ENCODE measurements at places on chromosomes 2 and 18.

DNA sequence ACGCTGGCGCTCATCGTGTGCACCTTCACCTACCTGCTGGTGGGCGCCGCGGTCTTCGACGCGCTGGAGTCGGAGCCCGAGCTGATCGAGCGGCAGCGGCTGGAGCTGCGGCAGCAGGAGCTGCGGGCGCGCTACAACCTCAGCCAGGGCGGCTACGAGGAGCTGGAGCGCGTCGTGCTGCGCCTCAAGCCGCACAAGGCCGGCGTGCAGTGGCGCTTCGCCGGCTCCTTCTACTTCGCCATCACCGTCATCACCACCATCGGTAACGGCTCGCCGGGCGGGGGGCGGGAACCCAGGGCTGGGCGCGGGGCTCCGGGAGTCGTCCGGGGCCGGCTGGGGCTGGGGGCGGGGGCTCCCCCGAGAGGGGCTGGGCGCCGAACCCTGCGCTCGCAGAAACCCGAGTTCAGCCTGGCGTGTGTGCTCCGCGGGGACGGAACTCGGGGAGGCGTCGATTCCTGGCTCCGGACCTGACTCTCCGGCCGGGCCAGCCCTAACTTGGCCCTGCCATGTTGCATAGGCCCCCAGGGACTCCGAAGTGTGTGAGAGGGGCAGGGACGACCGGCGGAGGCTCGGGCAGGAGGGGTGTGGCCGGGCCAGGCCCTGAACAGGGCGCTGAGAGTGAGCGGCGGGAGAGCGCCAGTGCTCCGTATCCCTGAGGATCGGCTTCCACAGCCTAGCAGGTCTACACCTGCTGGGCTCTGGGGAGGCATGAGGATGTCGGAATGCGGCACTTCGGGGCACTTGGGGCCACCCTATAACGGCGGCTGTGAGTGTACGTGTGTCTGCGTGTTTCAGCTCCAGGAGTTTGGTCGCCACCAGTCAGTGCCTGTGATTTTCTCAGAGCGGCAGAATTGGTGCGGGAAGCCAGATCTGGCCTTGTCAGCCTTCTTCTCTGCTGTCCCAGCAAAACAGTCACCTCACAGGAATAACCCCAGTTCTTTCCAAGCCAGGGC lies 651 bp downstream of the KCNK3 start:
- no peak for DNase-seq

DNA sequence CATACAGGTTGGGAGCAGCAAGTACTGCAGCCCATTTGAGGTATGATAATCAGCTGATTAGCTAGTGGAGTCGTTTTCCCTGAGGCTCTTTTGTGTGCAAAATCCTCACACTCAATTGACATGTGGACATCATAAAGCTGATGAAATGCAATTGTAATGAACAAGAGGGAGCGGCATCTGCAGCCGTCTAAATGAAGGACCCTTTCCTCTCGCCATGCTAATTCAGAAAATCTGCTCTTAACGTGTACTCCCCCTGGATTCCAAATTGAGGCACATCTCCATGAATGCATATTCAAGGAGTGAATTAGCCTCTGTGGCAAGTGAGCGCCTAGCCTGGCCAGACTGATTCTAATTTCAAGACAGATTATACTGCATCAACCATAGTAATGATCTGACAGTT lies 260.9 kb upstream of the ATP5MC3 start:
- DNase-seq = no peak

DNA sequence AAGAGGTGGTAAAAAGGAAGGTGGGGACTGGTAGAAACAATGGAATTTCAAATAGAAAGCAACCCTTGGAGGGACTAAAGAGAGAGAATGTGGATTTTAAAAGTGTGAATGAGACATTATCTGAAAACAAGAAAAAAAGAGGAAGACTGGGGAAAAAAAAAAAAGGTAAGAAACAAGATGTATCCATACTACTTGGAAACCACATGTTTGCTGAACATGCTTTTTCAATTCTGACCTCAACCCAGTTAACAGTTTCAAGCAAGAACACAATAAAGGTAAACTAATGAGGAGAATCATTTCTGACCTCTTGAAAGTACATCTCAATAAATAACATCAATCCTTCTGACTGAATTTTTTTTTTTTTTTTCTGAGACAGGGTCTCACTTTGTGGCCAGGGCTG lies 2.6 kb downstream of the FARSB start:
- DNase-seq = no peak

GRCh38 chr2:222479859-222480258 lies 55.5 kb downstream of the SGPP2 start:
- DNase-seq = no peak
